Cortex of kidney (tissue), 1 donor: ENCODE measurements at places on chromosomes 7 and 10.

DNA sequence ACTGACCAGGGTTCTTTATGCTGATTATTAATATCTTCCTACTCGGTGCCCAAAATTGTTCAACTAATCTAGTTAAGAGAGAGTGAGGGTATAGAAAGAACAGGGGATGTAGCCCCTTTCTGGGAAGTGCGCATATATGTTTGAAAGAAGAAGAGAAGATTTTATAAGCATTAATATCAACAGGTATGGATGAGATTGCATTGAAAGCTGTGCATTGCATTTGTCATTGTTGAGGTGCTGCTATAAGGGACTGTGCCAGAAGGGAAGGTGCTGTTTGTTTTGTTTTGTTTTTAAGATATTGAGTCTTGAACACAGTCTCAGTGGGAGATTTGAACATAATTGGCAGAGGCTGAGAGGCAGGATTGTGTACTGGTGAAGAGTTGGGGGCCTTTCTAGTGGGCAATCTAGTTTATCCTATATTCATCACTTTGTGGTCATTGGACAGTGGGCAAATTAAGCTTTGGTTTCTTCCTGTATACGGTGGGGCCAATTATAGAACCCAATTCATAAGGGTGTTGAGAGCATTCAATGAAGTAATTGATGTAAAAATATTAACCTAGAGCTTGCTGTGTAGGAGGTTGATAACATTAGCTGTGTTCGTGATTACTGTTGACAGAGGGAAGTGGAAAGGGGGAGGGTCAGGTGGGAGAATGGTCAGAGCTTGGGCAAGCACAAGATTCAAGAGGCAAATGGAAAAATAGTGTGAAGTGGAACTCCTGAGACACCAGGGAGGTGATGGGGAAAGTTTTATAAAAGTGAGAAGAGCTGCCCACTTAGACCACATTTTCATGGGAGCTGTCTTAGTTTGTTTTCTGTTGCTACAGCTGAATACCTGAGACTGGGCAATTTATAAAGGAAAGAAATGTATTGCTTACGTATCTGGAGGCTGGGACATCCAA, 19.9 kb upstream of the PCGF5 start:
- no peak for DNase-seq

GRCh38 chr10:55233505-55233904, 432.5 kb upstream of the PCDH15 start:
- no peak for DNase-seq

GRCh38 chr10:16902606-16903005, 85.4 kb upstream of the RSU1 start:
- no peak for DNase-seq

DNA sequence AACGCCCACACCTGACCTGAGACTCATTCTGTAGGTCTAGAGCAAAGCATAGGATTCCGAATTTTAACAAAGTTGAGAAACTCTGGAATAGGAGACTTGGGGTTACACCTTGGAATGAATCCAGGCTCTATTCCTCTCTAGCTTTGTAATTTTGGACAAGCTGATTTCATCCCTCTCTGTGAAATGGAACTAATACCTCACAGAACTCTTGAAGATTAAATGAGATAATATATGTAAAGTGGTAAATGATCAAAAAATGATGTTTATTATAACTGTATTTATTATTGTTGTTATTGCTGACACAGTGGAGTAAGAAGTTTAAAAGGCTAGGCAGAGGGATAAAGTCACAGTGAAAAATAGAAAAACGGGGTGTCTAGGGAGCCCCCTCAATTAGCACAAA, 32.3 kb downstream of the CASP7 start:
- no peak for DNase-seq

GRCh38 chr7:23469961-23470250, 385 bp downstream of the IGF2BP3 start:
- no peak for DNase-seq
